ENCODE measurements at places on chromosomes 7 and 10. TPM values are rescaled to one million over a fixed set of nuclear protein-coding genes. Genes with fewer than 3 reads are reported as not detected.

The TMEM60 gene
- total RNA-seq: 21.2 TPM

The SFTPD gene
- total RNA-seq: under 0.01 TPM

The LIPN gene
- not detected for total RNA-seq

The CNPY1 gene
- not detected for total RNA-seq

The MKI67 gene
- 35.1 TPM for total RNA-seq

The JMJD1C gene
- total RNA-seq: 24.1 TPM

The UFSP1 gene
- 6.7 TPM for total RNA-seq

The PLEKHS1 gene
- total RNA-seq: not detected

The EBLN1 gene
- total RNA-seq: not detected

The OR2A42 gene
- not detected for total RNA-seq

The HTR7 gene
- 2.1 TPM for total RNA-seq

The ADRB1 gene
- total RNA-seq: 0.17 TPM

The KLF14 gene
- not detected for total RNA-seq

The OPN4 gene
- not detected for total RNA-seq

The ST7 gene
- total RNA-seq: 12.5 TPM

The CDC14C gene
- not detected for total RNA-seq

The CUZD1 gene
- 0.45 TPM for total RNA-seq

The SLIT1 gene
- under 0.01 TPM for total RNA-seq

The TMEM72 gene
- total RNA-seq: not detected

Data from bronchus fibroblast of lung (primary cell).